Stimulated activated CD4-positive, alpha-beta T cell treated with anti-CD3 and anti-CD28 coated beads, TNF-alpha, amount 100 ng/mL, for 1 hour (primary cell): ENCODE measurements at places on chromosomes 2 and 18.

GRCh38 chr2:240529344-240529999, 28.3 kb downstream of the ANKMY1 start:
- DNase-seq, result no peak

GRCh38 chr2:7015007-7015950, 98.1 kb downstream of the RNF144A start:
- no peak for DNase-seq

- DNase-seq, result no peak
Measured at GRCh38 chr2:122748552-122749011, 993.1 kb downstream of the TSN start.

GRCh38 chr18:8559612-8560186, 49.5 kb upstream of the RAB12 start:
- no peak for DNase-seq

- no peak for DNase-seq
Measured at GRCh38 chr2:222833410-222833809, 27.4 kb upstream of the ACSL3 start.

- DNase-seq, result no peak
Measured at GRCh38 chr2:68709421-68709911, 25.1 kb upstream of the ARHGAP25 start.
